ENCODE measurements at places on chromosomes 4 and X.

- DNase-seq, result no peak
Observed at GRCh38 chr4:94446386-94446785, 5.4 kb upstream of the PDLIM5 start.

- no peak for DNase-seq
Observed at GRCh38 chr4:184171011-184171410, 46.7 kb downstream of the ENPP6 start.

GRCh38 chr4:98605216-98605615, 53.2 kb downstream of the TSPAN5 start:
- no peak for DNase-seq

DNA sequence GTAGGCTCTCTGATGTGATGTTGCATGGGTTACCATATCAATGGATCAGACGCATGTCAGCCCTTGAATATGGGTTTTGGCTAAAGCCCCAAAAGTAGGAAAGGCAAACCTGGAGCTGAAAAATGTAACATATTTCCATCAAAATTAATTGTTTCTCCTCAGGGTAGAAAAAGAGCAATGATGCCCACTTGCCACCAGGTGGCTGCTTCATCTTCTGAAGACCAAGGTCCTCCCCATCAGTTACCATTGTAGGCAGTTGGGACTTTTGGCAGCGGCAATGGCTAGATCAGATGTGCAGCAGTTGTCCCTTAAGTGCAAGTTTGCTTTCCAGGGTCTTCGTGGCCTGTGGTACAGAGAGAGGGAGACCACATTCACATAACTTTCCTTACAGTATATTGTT, 118.2 kb downstream of the NAF1 start:
- DNase-seq, result no peak

- no peak for DNase-seq
Observed at GRCh38 chrX:123869488-123869887, 9.6 kb downstream of the XIAP start.

- no peak for DNase-seq
Observed at GRCh38 chrX:2828959-2829411, 255 bp downstream of the GYG2 start.

DNA sequence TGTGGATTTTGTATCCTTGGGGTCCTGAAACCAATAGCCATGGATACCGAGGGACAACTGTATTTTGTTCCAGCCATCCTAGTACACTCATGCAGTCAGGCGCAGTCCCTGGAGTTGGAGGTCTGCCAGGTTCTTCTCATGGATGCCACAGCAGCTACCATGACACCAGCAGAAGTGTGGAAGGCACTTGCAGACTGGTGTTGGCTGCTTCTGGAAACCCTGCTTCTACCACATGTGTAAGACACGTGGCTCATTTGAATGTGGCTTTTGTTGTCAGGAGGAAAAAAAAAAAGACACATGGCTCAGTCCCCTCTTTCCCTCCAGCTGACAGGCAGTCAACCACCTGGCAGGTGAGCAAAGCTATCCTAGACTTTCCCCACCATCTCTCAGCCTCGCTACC, 19.4 kb downstream of the DRD5 start:
- no peak for DNase-seq
